CD8-positive, alpha-beta T cell (primary cell): ENCODE measurements at places on chromosomes 1 and 21.
A peak's percentile ranks its signal among the peaks of the same experiment; 100 is the strongest.

DNA sequence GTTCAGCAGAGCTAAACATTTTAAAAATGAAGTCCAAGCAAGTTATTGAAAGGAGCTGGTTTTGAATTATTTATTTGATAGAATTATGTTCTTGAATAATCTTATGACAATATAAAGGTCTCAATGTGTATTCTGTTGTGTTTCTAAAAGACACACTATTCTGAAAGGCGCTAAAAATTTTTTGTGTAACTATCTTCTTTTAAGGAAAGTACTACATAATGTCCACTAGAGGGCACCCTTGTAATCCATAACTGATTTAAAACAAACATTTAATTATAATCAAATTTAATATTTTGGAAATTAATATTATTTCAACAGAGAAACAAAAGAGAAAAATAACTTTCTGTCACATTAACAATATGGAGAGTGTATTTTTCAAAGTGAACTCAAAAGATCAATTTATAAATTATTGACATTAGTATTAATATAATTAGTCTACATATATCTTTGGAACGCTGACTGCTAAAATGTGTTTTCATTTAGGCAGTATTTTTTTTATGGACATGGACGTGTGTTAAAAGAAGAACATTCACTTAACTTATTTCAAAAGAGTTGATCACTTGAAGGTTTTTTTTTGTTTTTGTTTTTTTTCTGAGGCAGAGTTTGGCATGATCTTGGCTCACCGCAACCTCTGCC lies 248.4 kb downstream of the DENND1B start:
- DNase-seq, result no peak

- DNase-seq, result no peak
Measured at GRCh38 chr1:14876747-14877146, 276.8 kb upstream of the TMEM51 start.

DNA sequence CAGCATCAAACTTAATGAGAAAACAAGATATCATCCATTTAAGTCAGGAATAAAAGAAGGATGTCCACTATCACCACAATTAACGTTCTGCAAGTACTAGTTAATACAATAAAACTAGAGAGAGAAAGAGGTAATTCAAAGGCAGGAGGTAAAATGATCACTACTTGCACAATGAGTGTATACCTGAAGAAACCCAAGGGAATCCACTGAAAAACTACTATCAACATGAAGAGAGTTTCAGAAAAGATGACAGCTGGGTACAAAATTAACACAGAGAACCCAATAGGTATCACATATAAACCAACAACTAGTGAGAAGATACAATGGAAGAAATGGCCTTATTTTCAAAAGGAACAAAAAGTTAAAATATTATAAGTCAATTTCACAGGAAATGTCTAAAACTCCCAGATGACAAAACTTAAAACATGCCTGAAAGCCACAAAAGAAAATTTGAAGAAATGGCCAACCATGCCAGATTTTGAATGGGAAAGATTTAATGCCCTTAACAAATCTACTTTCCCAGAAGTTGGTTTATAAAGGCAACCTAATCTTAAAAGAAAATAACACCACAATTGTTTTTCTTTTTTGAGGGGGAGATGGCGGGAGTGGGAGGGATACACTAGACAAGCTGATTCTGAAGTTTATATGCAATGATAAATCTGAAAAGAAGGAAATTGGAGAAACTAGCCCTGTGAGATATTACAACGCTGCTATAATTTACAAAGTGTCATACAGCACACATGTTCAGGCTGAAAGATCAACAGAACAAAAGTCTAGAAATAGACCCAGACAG lies 17.8 kb downstream of the VPS26C start:
- no peak for DNase-seq

GRCh38 chr1:85330711-85331290 lies 54.4 kb upstream of the BCL10 start:
- no peak for DNase-seq

GRCh38 chr1:100146958-100147357 lies 14.0 kb downstream of the TRMT13 start:
- DNase-seq, result no peak

- no peak for DNase-seq
Measured at GRCh38 chr1:152525080-152525641, 10.9 kb downstream of the CRCT1 start.

- DNase-seq, result no peak
Measured at GRCh38 chr1:1548591-1548990, 8.2 kb upstream of the TMEM240 start.

DNA sequence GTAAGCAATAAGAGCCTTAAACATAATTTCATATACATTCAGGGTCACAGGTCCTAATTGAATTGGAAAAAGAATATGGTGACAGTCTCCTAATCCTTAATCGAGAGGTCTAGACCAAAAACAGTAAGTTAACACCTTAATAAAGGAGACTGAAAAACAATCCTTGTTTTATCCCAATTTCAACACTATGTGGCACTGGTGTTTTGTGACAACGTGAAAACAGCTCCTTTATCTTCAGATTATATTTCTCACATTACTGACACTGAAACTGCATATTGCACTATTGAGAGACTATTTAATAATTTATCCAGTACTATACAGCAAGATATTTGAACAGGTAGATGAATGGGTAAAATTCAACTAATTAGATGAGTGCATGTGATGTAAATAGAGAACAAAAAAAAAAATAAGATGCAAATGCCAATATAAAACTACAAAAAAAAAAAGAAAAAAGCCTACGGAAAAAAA lies 34.1 kb downstream of the TP53BP2 start:
- no peak for DNase-seq

GRCh38 chr1:219792337-219793021 lies 135.9 kb downstream of the SLC30A10 start:
- no peak for DNase-seq

DNA sequence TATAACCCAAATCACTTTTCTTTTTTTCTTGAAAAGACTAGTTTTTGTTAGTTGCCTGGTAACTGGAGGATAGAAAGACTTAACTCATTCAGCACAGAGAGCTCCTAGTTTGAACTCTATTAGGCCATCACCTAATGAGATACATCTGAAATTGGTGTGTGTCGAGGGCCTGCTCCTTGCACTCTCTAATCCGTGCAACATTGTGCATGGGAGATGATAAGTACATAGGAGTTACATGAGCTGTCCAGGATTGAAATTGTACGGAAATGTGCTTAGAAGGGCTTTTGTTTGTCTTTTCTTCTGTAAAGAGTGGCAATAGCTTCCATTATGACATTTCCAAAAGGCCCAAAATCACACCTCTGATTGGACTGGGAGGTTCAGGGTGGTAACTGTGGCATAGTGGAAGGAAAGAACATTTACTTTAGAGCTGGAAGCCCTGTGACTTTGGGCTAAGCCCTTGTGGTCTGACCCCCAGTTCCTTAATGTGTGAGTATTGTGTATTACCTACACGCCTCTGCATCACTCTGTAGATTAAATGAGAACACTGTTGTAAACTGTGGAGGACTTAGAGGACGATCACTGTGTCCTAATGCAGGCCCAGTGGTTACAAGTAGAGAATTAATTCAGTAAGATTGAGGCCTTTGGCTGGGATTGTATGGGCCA lies 71.2 kb downstream of the FGGY start:
- DNase-seq, result no peak

GRCh38 chr1:178010674-178011464 lies 41.0 kb upstream of the SEC16B start:
- no peak for DNase-seq

DNA sequence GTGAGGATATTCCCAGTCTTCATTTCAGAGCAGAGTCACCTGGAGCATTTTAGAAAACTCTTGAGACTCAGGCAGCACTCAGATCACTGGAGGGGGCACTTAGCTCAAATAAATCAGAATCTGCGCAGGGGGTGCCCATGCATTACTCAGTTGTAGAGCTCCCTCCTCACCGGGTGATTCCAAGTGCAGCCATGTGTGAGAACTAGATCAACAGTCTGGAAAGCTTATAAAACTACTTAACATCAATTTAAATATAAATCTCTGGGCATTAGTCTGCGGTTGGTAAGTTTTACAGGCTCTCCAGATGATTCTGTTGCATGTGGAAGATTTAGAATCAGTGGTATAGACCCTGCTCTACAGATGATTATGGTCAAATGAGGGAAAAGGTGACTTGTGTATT lies 128.6 kb downstream of the ST6GALNAC3 start:
- DNase-seq, result no peak

DNA sequence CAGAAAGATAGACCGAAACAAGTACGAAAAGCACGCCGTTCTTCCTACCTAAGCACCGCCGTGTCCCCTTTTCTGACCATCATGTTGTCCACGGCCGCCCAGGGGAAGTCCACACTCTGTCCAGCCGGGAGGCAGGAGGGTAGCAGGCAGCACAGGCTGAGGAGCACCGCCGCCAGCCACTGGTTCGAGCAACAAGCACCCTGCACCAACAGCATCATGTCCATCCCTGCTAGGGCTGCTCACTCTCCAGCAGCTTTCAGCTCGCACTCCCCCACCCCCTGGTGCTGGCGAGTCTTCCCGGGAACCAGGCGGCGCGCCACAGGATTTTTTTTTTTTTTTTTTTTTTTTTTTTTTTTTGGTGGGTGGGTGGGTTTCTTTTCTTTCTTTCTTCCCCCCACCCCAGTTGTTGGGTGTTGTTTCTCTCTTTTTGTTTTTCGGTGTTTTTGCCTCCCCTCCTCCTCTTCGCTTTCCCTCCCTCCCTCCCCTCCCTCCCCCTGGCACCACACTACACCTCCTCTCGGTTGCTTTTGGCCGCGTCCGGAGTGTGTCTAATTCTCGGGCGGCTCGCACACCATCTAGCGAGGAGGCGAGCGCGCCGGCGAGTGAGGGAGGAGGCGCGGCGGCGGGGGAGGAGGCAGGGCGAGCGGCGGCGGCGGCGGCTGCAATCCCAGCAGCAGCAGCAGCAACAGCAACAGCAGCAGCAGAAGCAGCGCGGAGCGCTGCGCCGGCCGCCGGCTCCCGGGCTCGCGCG lies at the start of gene NEGR1:
Gene NEGR1, minus strand, starts transcription at position 269 of the 751 bp plus-strand sequence.
- DNase-seq, result peak; percentile 33

DNA sequence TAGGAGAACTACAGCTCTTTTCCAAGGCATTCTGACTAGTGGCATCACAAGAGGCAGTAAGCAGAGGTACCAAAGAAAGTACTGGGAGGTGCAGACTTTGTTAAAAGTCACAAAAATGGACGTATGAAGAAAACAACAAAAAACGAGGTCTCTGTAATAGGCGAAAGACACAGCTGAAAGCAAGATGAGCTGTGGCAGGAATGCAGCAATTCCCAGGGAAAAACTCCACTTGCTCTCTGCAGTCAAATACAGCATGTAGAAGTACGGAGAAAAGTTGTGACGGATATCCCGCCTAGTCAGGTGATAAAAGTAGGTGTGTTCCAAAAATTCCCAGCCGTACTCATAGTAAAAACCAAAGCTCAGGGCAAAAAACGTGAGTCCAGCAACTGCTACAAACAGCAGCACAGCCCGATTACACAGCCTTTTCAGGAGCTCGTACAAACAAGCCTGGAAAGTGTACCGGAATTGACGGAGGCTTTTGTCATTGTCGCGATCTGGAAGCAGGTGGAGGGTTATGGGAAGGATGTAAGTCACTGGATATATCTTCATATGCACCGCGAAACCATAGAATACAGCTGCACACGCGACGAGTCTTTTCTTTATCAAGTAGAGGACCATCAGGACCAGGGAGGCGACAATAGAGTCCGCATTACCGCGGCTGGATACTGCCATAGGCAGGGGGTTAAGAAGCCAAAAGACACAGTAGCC lies 979 bp downstream of the PIGM start:
- no peak for DNase-seq
